ENCODE measurements at places on chromosomes 5 and 9.

DNA sequence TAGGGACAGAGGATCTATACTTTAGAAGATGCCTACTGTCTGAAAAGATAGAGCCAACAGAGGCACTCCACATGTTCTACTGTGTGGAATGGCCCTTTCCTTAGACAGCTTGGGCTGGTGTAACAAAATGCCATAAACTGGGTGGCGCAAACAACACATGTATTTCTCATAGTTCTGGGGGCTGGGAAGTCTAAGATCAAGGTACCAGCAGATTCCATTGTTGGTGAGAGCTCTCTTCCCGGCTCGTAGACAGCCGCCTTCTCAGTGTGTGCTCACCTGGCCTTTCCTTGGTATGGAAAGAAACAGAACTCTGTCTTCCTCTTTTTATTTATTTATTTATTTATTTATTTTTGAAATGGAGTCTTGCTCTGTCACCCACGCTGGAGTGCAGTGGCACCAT is 70.9 kb downstream of the APTX start:
- no peak for DNase-seq

DNA sequence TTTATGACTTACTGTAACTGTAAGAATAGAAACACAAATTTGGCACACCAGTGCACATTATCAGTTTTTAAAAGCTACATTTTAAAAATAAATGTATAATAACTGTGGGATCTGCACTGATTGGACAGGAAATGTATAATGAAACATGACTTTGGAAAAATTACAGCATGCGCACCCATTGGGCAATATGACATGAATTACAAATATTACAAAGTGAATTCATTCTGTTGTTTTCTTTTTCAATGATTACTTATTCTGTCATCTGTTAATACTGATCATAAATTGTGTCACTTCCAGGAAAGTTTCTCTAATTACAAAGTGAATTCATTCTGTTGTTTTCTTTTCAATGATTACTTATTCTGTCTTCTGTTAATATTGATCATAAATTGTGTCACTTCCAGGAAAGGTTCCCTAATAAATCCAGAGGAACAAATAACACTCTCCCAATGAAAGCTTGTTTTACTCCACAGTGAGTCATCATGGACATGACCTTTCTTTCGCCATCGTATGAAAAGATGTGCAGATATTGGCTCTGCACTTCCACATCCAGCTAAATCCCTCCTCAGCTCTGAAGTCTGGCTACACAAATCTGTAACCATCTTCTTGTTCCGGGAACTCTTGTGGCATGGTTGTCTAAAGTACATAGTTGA is 297.0 kb upstream of the HAPLN1 start:
- no peak for DNase-seq

DNA sequence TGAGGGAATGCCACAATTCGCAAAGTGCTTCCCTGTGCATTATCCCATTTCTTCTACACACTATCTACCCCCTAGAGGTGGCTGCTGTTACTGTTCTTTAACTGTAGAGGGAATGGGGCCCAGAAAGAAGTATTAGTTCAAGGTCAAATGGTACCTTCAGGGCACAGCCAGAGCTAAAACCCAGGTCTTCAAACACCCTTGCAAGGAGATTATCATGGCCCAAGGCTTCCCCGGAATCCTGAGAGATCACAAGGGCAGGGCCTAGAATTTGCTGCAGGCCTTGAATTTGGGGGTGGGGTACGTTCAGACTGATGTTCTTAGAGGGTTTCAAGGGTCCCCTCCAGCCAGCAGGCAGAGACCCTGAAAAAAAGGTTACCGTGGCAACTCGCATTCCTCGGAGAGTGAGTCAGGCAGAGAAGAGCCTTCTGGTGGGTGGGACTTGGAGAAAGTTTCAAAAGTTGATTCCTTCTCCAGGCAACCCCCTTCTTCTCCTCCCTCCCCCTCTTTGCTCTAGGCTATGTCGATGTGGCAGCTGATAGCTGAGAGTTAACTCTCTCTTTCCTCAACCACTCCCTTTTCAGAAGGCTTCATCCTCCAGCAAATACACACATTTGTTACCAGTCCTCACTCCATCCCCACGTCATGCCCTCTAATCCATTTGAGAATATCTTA is 1.9 kb downstream of the SPARC start:
- DNase-seq: no peak

GRCh38 chr5:13993926-13994325 is 49.4 kb upstream of the DNAH5 start:
- no peak for DNase-seq

DNA sequence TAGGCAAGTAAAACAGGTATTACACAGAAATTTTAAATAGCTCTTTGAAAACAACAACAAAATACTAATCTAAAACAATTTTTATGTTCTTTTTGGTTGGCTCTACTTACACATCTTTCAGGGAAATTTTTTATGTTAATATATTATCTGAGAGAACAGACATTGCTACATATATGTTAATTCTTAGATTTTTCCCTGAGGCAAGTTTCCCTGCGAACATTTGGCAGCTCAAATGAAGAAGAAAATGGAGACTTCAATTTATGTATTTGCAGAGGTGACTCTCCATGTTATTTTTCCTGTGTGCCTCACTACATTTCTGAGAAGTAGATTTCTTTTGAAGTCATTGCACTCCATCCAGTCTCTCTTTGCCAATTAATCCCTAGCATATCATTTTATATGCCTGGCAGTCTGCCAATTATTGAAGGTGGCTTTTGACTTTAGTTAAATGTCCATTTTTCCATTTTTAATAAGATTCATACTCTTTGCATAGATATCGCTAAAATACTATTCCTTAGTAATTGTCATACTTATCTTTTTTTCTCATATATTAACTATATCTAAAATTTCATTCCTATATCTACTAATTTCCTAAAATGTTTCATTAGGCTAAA is 908.2 kb upstream of the CDH10 start:
- no peak for DNase-seq

DNA sequence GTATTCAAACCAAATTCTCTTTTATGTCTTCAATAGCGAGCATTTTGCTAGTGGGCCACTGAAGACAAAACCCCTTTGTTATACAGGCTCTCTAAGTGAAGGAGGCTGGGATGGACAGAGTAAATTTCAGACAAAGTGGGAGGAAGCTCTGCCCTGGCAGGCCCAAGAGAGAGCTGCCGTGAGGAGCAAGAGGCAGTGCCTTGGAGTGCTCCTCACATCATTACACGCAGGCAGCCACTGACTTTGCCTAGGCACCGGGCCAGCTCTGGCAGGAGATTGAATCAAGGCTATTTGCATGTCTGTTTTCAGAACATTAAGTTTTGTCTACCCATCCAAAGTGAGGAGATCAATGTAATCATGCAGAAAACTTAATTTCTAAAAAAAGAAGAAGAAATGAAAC is 167.7 kb downstream of the CCDC192 start:
- DNase-seq: no peak

GRCh38 chr5:53569453-53569852 is 9.0 kb downstream of the NDUFS4 start:
- DNase-seq: no peak

DNA sequence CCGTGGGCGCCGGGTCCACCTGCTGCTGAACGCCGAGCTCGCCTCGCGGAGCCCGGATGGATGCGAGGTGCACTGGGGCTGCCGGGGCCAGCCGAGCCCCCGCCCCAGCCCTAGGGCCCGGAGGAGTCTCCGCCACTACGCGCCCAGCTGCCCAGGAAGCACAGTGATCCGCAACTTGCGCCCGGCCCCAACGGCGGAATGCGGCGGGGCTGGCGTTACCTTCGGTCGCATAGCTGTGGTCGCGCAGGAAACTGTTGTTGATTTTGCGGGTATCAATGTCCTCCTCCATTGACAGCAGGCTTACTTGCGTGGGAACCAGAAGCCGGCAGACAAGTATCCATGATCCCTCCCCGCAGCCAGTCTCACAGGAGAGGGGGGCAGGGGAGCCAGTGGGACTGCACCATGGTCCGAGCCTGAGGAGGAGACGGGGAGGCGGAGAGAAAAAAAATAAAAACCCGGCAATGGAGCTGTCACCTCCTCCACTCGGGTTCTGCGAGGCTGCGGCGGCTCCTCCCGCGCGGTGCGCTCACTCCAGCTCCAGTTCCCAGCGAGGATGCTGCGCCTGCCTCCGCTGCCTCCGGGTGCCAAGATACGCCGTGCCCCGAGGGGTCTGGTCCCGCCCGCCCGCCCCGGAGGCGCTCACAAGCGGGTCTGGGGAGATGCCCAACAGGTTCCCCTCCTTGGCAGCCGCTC is 628 bp downstream of the PPP2R2B start:
- DNase-seq: no peak

DNA sequence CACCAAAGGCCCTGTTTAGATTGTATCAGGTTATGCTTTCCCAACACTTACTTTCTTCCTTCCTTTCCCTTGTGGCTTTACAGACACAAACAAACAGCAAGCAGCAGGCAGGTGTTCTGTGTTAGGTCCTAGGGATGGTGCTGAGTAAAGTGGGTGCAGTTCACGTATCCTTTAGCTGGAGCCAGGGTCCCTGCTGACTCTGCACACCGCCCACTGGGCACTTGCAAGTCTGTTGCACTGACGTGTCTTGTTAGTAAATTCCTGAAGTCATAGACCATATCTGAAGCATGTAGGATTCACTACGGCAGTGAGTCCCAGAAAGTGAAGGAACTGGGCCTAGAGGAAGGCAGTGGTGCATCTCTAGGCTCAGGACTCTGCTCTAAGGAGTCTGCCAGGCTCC is 96.5 kb downstream of the DAPK1 start:
- DNase-seq: no peak

GRCh38 chr5:112960863-112961504 is 15.6 kb upstream of the DCP2 start:
- DNase-seq: no peak

- no peak for DNase-seq
These were observed 194.5 kb downstream of the ZNF608 start for GRCh38 chr5:124551939-124552279.

DNA sequence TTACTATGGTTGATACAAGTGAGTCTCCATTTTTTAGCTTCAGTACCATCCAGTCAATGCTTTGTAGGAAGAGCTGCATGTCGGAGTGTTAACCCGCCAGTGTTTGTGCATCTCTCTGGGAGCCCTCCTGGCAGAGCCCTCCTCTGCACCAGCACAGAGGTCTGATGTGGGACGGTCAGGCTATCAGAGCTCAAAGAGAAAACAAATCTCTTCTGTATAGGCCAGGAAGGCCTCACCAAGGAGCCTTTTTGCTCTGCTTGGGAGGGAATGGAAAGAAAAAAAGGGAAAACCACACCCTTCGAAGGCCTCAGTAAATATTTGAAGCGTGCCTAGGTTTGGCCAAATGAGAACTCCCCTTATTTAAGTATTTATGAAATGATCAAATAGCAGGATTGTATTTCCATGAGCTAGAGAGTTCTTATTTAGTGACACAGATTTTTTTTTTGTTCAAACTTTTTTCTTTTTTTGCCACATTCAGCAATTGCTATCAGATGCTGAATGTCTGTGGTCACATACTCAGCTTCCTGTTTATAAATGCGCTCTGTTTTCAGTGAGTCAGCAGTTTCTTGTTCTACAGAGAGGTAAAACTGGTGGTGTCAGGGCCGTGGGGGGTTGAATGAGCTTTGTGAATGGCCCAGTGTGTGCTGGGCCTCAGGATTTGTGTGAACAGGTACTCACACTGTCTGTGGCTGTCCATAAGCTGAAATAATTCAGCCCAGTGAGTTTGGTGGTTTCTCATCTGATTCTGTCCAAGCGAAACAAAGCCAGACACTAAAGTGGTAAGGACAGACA is 226.6 kb downstream of the SNX18 start:
- DNase-seq: peak; percentile 53

DNA sequence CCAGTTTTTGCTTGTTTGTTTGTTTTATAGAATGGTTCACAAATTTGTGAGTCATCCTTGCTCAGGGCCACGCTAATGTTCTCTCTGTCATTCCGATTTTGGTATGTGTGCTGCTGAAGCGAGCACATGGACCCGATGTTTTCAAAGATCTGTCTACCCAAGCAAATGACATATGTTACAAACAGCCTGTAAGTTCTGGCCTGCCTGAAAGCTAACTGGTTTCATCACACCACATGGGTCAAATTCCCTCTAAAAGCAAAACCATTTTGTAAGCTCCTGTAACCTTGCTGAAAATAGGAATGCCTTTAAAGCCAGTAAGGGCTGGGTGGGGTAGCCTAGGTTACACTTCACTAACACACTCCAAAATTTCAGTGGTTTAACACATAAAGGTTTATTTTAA is 25.4 kb downstream of the DMRT3 start:
- DNase-seq: no peak

- no peak for DNase-seq
These were observed 1.1 kb upstream of the BNC2 start for GRCh38 chr9:16871336-16872151.

- no peak for DNase-seq
These were observed 123.3 kb downstream of the PCSK5 start for GRCh38 chr9:76013809-76014208.

DNA sequence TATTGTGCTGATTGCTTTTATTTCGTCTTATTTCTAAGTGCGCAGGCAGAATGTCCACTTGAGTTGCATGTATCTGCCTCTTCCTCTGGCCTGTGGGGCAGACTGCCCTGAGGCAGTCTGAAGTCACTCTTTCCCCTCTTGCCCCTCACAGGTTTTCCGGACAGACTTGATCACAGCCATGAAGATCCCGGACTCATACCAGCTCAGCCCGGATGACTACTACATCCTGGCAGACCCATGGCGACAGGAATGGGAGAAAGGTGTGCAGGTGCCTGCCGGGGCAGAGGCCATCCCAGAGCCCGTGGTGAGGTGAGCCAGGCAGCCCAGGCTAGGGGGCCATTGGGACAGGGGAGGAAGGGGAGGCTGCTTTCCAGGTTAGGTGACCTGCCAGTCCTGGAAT is 26.4 kb downstream of the JADE2 start:
- no peak for DNase-seq

GRCh38 chr9:126690431-126691051 is 76.8 kb downstream of the LMX1B start:
- DNase-seq: peak; percentile 64

DNA sequence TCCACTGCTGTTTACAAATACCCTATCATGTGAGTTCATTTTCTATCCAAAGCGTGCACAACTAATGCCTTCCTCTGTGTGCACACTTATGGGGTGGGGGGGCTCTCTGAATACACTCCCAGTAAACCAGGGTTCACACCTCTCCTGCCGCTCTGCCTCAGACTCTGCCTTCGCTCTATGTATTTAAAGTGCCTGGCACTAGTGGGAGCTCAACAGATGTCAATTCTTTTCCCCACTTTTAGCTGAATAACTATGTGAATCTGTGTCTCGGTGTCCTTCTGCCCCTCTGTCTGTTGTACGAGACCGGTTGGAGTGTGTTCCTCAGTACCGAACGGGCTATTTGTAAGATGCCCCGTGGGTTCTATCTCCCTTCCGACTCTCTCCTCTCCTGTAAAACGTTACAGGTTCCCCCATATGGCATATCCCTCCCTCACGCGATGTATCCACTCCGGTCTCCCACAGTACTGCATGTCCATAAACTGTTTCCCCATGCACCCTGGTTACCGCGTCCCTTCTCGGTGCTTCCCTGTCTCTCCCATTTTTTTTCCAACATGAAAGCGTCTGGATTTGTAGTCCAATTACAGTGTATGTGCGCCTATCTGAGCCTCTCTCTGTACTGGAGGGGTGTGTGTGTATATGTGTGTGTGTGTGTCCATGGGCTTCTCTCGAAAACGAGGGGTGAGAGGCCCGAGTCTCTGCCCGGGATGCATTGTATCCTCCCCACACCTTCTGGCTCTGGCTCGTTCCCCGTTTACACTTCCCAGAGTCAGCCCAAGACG is 1.6 kb downstream of the ELL2 start:
- peak; percentile 68 for DNase-seq

GRCh38 chr5:146243247-146243646 is 39.8 kb downstream of the RBM27 start:
- DNase-seq: no peak

GRCh38 chr9:35116539-35116897 is 856 bp upstream of the ATOSB start:
- no peak for DNase-seq

Data from HT-29 (cell line).